ENCODE measurements at places on chromosomes 16 and 17.

- peak; percentile 91 for DNase-seq
- peak overlapping the region; percentile 90 for H3K27ac ChIP-seq
- H3K4me3 ChIP-seq = peak overlapping the region; percentile 89
- H3K27me3 ChIP-seq = no peaks in the 10 kb centered on the region
- peaks cover 49% of the 10 kb centered on the region for H3K4me1 ChIP-seq
Measured at GRCh38 chr17:7834957-7835813, 1.2 kb downstream of the KDM6B start.

- no peak overlapping the region for H3K4me3 ChIP-seq
- no peaks in the 10 kb centered on the region for H3K36me3 ChIP-seq
- no peak for DNase-seq
- no peaks in the 10 kb centered on the region for H3K4me1 ChIP-seq
Measured at GRCh38 chr16:61654962-61655361, 381.3 kb downstream of the CDH8 start.

DNA sequence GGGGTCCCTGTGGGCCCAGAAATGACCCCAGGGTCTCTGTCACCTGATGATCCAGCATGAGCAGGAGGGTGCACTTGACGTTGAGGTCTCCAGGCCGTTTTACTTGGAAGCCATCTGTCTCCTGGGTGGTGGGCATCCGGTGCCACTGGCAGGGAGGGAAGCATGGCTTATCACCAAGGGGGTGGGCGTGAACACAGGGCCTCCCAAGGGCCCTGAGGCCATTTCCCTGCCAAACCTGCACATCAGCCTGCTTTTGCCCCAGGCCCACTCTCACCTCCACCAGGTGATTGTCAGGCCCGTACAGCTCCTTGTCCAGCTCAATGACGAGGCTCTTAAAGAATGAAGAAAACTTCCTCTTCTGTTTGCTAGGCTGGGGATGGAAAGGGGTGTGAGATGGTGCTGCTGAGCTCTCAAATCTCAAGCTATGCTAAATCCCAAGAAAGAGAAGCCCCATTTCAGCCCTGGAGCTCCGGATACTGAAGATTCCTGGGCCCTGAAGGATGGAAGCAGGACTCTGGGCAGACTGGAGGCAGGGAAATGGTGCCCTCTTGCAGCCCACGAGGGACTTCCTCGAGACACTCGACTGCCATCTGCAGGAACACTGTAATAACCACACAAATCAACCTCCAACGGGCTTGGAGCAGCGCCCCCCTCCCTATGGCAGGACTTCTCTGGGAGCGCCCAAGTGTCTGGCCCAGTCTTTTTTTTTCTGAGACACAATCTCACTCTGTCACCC, 7.1 kb upstream of the FTSJ3 start:
- peak; percentile 62 for DNase-seq
- H3K36me3 ChIP-seq = peaks cover 45% of the 10 kb centered on the region
- H3K27ac ChIP-seq = no peak overlapping the region
- H3K4me1 ChIP-seq = peaks cover 44% of the 10 kb centered on the region
- no peaks in the 10 kb centered on the region for H3K27me3 ChIP-seq

GRCh38 chr16:68229431-68230175, 6.3 kb downstream of the ESRP2 start:
- DNase-seq = peak; percentile 45
- peak overlapping the region; percentile 54 for H3K27ac ChIP-seq
- peaks cover 19% of the 10 kb centered on the region for H3K36me3 ChIP-seq
- no peak overlapping the region for H3K4me3 ChIP-seq
- H3K27me3 ChIP-seq = no peaks in the 10 kb centered on the region

DNA sequence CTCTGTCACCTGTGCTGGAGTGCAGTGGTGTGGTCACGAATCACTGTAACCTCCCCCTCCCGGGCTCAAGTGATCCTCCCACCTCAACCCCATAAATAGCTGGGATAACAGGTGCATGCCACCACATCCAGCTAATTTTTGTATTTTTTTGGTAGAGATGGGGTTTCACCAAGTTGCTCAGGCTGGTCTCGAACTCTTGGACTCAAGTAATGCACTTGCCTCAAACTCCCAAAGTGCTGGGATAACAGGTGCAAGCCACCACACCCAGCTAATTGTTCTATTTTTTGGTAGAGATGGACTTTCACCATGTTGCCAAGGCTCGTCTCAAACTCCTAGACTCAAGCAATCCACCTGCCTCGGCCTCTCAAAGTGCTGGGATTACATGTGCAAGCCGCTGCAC, 86.5 kb downstream of the STH start:
- peaks cover 34% of the 10 kb centered on the region for H3K36me3 ChIP-seq
- H3K4me3 ChIP-seq = no peak overlapping the region
- H3K27me3 ChIP-seq = no peaks in the 10 kb centered on the region
- peaks cover 74% of the 10 kb centered on the region for H3K4me1 ChIP-seq
- no peak for DNase-seq

DNA sequence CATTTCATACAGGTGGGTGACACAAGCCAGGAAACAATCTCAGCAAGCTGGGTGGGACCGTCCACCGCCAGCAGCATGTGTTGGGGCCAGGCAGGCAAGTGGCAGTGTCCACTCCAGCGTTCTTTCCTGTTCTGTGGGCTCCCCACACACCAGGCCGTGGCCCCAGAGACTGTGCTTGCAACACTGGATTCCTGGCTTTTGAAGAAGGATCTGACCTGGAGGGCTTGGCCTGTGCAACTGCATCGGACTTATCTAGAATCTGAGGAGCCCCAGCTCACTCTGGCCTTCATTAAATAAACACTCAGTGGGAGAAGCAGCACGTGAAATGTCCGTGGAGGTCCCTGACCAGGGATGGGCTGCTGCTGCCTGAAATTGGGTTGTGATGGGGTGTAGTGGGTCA, 3.2 kb downstream of the KSR1 start:
- peaks cover 65% of the 10 kb centered on the region for H3K4me1 ChIP-seq
- peak overlapping the region; percentile 49 for H3K27ac ChIP-seq
- peaks cover 3% of the 10 kb centered on the region for H3K36me3 ChIP-seq
- no peak for DNase-seq

DNA sequence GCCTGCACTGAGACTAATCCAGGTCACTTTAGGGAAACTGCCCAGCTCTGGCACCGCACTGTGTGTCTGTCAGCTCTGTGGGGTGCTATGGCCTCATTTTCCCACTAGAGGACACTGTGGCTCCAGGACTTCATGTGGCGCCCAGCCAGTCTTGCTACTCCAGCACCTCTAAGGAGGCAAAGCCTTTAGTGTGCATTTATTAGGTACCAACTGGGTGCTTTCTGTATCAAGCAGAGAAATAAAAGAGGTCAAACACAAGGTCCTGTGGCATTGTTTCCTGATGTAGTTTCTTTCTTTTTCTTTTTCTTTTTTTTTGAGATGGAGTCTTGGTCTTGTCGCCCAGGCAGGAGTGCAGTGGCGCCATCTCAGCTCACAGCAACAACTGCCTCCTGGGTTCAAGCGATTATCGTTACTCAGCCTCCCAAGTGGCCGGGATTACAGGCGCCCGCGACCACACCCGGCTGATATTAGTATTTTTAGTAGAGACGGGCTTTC, 12.5 kb upstream of the RHBDL3 start:
- H3K36me3 ChIP-seq = no peaks in the 10 kb centered on the region
- H3K27me3 ChIP-seq = peaks cover 14% of the 10 kb centered on the region
- H3K4me1 ChIP-seq = no peaks in the 10 kb centered on the region
- no peak overlapping the region for H3K27ac ChIP-seq

DNA sequence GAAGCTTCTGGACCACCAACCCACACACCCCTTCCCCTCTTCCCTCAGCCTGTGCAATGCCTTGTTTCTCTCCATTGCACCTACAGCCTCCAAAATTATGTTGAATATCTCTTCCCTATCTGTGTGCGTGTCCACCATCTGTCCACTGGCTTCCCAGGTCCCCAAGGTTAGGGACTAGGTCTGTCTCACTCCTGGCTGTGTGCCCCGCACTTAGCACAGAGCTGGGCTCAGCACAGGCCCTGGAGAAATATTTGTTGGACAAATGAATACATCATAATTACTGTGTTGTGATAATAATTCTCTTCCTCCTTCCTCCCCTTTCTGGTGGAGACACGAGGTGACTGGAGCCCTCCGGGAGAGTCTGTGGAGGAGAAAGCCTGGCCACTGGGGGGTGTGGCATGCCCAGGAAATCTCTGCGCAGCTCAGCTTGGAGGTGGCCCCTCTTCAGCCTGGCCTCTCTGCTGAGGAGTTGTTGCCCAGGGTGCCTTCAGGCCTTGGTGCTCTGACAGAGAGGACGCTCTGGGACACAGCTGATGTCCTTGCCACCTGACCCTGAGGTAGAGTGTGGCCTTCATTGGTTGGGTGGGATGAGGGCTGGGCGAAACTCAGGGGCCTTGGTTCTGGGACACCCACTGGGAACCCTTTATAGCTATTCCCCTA, 3.3 kb upstream of the BRD7 start:
- H3K27ac ChIP-seq = no peak overlapping the region
- H3K27me3 ChIP-seq = no peaks in the 10 kb centered on the region
- no peak overlapping the region for H3K4me3 ChIP-seq
- peaks cover 18% of the 10 kb centered on the region for H3K4me1 ChIP-seq
- DNase-seq = no peak

DNA sequence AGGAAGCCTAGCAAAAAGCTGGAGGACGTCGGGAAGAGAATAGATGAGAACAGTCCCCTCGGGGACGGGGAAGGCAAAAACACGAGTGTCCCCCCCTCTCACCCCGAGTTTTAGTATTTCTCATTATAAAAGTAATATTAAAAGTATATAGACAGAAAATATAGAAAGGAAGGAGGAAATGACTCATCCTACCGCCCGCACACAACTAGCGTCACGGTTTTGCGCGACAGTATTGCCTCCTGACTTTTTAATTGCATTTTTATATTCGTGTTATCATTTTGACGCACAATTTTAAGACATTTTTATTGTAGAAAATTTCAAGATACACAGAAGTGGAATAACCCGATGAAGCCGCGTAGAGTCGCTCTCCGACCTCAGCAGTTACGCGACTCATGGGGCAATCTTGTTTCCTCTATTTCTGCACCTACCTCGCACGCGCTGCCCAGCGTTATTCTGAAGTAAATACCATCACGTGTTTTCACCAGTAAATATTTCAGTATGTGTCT, 652 bp upstream of the SLC25A19 start:
- H3K36me3 ChIP-seq = peaks cover 25% of the 10 kb centered on the region
- H3K4me3 ChIP-seq = peak overlapping the region; percentile 95
- peaks cover 44% of the 10 kb centered on the region for H3K4me1 ChIP-seq
- peak overlapping the region; percentile 100 for H3K27ac ChIP-seq
- DNase-seq = peak; percentile 69

- H3K36me3 ChIP-seq = peaks cover 3% of the 10 kb centered on the region
- H3K4me1 ChIP-seq = peaks cover 2% of the 10 kb centered on the region
- no peak overlapping the region for H3K4me3 ChIP-seq
- H3K27ac ChIP-seq = no peak overlapping the region
Measured at GRCh38 chr17:82970067-82970466, 109.3 kb upstream of the METRNL start.

DNA sequence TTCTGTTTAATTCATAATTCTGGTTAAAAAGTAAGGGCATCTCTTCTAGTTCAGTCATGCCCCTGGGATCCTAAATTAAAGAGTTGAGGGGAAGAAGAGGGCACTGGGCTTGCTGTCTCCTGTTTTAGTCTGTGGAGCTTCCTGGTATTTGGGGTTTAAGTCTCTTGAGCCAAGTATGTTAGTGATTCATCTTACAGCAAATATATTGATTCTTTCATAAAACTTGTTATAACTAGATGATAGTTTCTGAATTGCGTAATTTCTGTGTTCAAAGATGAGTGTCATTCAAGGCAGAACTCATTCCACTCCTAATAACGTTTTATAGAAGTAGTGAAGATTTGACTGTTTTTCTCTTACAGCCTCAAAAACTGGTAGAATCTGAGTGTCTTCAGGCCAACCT, 1.7 kb downstream of the TXNDC17 start:
- no peaks in the 10 kb centered on the region for H3K27me3 ChIP-seq
- no peak for DNase-seq
- peaks cover 37% of the 10 kb centered on the region for H3K36me3 ChIP-seq
- peaks cover 64% of the 10 kb centered on the region for H3K4me1 ChIP-seq
- H3K4me3 ChIP-seq = peak overlapping the region; percentile 96

GRCh38 chr16:85982563-85982939, 83.6 kb downstream of the IRF8 start:
- no peak overlapping the region for H3K27ac ChIP-seq
- peaks cover 63% of the 10 kb centered on the region for H3K4me1 ChIP-seq
- H3K36me3 ChIP-seq = no peaks in the 10 kb centered on the region

- no peaks in the 10 kb centered on the region for H3K36me3 ChIP-seq
- H3K27me3 ChIP-seq = no peaks in the 10 kb centered on the region
- peaks cover 14% of the 10 kb centered on the region for H3K4me1 ChIP-seq
- H3K27ac ChIP-seq = no peak overlapping the region
- no peak for DNase-seq
Measured at GRCh38 chr16:12681653-12682052, 122.0 kb downstream of the CPPED1 start.

GRCh38 chr17:79562931-79563210, 48.0 kb downstream of the RBFOX3 start:
- no peaks in the 10 kb centered on the region for H3K36me3 ChIP-seq
- peaks cover 29% of the 10 kb centered on the region for H3K27me3 ChIP-seq
- no peak overlapping the region for H3K4me3 ChIP-seq

- peaks cover 5% of the 10 kb centered on the region for H3K27me3 ChIP-seq
- no peak for DNase-seq
- H3K4me3 ChIP-seq = no peak overlapping the region
- H3K4me1 ChIP-seq = no peaks in the 10 kb centered on the region
Measured at GRCh38 chr17:13462673-13463124, 139.0 kb downstream of the HS3ST3A1 start.

- H3K4me3 ChIP-seq = peak overlapping the region; percentile 10
- no peak overlapping the region for H3K27ac ChIP-seq
- H3K36me3 ChIP-seq = no peaks in the 10 kb centered on the region
- DNase-seq = no peak
Measured at GRCh38 chr17:39118674-39119419, 32.6 kb downstream of the PLXDC1 start.

- H3K27me3 ChIP-seq = peaks cover 5% of the 10 kb centered on the region
- H3K27ac ChIP-seq = no peak overlapping the region
- DNase-seq = no peak
- H3K4me1 ChIP-seq = no peaks in the 10 kb centered on the region
- H3K4me3 ChIP-seq = no peak overlapping the region
Measured at GRCh38 chr16:7316281-7316888, 16.3 kb upstream of the RBFOX1 start.

DNA sequence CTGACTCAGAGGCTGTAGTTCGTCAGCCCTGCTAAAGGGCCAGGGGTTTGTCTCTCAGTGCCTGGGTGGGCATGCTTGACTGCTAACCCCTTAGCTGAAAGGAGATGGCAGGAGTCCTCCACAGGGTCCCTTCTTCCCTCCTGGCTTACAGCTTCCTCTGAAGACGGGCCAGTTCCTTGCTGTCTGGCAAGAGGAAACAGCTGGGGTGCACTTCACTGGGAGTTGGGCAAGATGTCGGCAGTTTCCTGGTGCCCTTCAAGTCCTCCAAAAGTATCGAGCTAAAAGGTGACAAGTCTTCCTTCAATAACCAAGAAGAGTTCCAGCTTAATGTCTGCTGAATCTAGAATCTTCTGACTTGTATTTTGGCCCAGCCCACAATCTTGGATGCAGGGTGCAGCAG, 23.4 kb downstream of the NUP85 start:
- no peak for DNase-seq
- H3K27me3 ChIP-seq = no peaks in the 10 kb centered on the region
- H3K4me3 ChIP-seq = no peak overlapping the region
- H3K27ac ChIP-seq = no peak overlapping the region
- peaks cover 3% of the 10 kb centered on the region for H3K4me1 ChIP-seq

- H3K36me3 ChIP-seq = peaks cover 29% of the 10 kb centered on the region
- H3K4me3 ChIP-seq = no peak overlapping the region
- H3K27ac ChIP-seq = no peak overlapping the region
Measured at GRCh38 chr17:60652454-60653247, 25.0 kb upstream of the BCAS3 start.

- H3K27ac ChIP-seq = no peak overlapping the region
- H3K4me3 ChIP-seq = no peak overlapping the region
- no peaks in the 10 kb centered on the region for H3K27me3 ChIP-seq
- peaks cover 13% of the 10 kb centered on the region for H3K36me3 ChIP-seq
- H3K4me1 ChIP-seq = peaks cover 18% of the 10 kb centered on the region
Measured at GRCh38 chr17:28173031-28173561, 130.6 kb downstream of the NLK start.
